ENCODE measurements at places on chromosomes 7 and 10. TPM values are rescaled to one million over a fixed set of nuclear protein-coding genes. Genes with fewer than 3 reads are reported as not detected.

ADAMTS14 gene
- total RNA-seq = 1.9 TPM

DNA sequence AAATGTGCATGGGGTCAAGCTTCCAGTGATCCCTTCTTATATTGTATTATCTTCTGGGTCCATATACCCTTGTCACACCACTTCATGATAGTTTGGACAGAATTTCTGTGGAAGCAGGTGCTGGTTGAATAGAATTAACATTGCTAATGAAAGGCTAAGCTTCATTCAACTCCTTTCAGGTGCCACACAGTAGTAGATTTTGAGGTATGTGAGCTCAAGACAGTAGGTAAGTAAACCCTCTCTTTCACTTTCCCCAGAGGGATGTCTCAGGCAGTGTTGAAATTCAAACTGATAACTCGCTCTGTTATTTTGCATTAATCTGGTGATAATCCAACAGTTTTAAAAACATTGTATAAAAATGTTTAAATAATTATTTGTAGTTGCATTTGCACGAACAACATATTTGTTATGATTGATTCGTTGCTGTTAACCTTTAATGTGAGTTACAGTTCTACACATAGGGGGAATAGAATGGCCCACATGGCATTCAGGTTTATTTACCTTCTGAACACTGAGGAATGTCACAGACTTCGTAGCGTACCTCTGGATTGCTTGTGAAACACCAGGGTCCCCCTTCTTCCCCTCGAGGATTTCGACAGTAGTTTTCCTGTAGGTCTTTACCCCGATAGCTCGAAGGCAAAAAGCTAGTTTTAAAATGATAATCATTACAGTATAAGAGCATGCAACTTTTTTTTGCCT lies 18.1 kb downstream of the HGF start:
- no peaks in the 10 kb centered on the region for H3K36me3 ChIP-seq
- no peak for DNase-seq
- no peaks in the 10 kb centered on the region for H3K27me3 ChIP-seq
- H3K4me1 ChIP-seq = 0 out of 2 replicates have a peak, but pooled peaks cover 3% of the 10 kb centered on the region
- no peak overlapping the region for H3K4me3 ChIP-seq

GIMAP1 gene
- not detected for total RNA-seq

DNA sequence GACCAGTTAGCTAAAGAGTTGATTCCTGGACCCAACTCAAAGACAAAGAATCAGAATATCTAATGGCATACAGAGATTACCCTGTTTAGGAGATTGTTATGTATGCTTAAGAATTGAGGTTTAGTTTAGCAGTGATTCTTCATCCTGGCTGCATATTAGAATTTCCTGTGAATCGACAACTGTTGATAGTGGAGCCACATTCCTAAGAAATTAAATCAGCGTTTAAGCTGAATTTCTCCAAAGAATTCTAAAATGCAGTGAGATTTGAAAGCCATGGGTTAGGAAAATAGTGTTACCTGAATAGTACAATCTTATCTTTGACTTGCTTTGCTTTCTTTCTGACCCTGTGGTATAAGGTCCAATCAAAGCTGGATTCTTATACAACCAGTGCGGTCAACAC lies 16.4 kb upstream of the FERD3L start:
- no peak overlapping the region for H3K4me3 ChIP-seq
- no peaks in the 10 kb centered on the region for H3K27me3 ChIP-seq
- no peak overlapping the region for H3K27ac ChIP-seq
- no peak for DNase-seq
- H3K36me3 ChIP-seq = no peaks in the 10 kb centered on the region

GRCh38 chr10:96357038-96357620 lies 1.7 kb downstream of the OPALIN start:
- no peaks in the 10 kb centered on the region for H3K27me3 ChIP-seq
- H3K4me3 ChIP-seq = no peak overlapping the region
- no peaks in the 10 kb centered on the region for H3K36me3 ChIP-seq
- no peak for DNase-seq
- H3K4me1 ChIP-seq = no peaks in the 10 kb centered on the region

Data from H9 (cell line).